ENCODE measurements at places on chromosomes 16 and 17.
A peak's percentile ranks its signal among the peaks of the same experiment; 100 is the strongest.

- DNase-seq: no peak
Observed at GRCh38 chr16:65213866-65214595, 92.2 kb upstream of the CDH11 start.

DNA sequence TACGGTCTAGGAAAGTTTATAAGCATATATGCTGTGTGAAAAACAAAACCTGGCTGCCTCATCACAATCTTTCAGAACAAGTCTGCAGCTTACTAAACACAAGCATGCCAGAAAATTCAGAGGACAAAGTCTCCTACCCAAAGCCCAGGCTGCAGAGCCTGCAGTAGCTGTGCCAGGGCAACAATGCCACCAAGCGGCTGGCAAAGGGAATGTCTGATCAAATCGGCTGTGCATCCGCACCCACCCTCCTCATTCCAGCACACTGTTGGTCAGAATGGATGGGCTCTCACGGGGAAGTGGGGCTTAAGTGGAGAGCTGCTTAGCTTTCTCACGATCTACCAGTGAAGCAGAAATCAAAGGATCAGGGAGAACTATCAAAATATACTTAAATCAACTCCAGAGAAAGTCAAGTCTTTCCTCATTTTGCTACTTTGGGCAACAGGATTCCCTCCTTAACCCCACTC, 73.5 kb downstream of the CYTH1 start:
- DNase-seq: peak; percentile 33

DNA sequence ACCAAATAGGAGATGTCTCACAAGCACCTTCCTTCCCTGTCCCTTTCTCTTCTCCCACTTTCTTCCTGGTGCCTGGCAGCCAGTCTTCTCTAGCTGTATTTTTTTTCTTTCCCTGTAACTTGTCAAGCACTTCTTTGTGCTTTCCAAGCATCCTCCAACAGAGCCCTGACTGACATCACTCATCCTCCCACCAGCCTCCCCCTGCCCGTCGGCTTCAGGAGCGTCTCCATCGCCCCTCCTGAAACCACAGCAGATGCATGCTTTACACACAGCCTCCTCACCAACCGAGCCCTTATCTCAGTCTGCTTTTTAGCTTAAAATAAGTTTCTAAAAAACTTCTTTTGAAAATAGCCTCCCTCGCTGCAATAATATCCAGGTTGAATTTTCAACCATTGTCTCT, 268.7 kb upstream of the CDH5 start:
- no peak for DNase-seq

DNA sequence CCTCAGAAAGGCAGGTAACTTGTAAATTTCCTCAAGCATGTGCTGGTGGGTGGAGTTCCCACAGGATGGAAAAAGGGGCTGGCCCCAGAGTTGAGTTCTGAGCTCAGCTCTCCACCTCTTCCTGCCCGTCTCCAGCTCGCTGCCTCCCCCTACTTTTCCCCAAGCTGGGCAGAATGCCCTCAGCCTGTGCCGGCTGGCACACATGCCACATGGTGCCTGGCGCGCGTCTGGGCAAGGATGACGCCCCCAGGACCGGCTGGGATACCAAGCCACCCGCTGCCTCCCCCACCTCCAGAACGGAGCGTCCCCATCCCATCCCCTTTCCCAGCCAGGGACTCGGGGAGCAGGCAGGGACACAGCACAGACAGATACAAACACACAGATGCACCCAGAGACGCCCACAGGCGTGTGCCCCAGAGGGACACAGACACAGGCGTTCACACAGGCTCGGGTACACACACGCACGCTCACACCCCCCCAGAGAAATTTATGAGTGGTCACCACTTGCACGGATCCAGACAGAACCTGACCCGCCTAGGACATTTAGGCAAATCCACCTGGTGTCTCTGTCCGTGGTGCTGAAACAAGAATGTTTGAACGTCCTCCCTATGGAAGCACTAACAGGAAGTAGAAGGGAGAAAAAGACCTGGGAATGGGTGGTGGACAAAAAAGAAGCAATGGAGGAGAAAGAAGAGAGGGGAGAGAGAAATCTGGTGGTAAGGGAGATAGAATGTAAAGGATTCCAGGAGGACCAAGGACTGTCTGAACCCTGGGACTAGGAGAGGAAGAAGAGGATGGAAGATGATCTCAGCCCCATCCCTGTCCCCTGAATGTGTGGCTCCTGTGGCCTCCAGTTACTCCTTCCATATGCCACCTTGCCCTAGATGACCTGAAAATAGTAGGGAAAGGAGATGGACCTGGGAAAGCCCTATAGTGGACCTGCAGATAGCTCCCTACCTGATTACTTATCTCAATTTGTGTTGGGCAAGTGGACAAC, 15.5 kb downstream of the NEUROD2 start:
- DNase-seq: no peak

GRCh38 chr16:1651974-1652312, 26.1 kb upstream of the JPT2 start:
- DNase-seq: no peak

GRCh38 chr17:75925103-75925502, 15.7 kb downstream of the FBF1 start:
- DNase-seq: no peak

DNA sequence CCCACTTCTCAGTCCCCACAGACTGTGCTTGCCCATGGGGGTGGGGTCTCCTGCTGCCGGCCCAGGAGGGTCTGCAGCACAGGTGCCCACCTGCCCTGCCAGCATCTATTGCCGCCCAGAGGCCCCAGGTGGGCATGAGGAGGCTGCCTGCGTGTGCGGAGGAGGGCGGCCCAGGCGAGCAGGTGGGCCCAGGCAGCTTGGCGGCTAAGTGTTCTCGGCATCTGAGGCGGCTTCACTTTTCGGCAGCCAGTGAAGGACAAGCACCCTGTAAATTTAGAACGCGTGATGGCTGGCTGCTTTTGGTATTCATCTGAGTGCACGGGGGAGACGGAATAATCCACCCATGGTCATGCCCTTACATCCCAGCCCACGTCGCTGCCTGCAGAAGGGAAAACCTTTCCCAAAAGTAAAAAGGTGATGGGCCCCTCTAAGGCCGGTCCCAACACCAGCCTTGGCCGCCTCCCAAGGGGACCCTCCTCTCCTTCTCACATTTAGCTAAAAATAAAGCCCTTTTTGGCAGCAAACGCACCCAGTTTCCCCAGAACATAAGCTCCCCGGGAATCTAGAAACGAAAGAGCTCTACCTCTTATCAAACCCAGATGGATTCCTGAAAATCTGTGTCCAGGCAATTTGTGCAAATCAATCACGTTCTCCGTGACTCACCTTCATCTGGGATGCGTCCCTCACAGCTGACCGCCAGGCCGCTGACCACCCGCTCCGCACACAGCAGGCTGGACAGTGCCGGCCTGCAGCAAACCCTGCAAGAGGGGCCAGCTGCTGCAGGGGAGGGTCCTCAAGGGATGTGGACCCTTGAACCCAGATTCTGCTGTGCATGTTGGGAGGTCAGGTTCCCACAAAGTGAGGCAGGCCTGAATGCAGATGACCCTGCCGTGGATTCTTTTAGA, 79.4 kb downstream of the RBFOX3 start:
- no peak for DNase-seq

DNA sequence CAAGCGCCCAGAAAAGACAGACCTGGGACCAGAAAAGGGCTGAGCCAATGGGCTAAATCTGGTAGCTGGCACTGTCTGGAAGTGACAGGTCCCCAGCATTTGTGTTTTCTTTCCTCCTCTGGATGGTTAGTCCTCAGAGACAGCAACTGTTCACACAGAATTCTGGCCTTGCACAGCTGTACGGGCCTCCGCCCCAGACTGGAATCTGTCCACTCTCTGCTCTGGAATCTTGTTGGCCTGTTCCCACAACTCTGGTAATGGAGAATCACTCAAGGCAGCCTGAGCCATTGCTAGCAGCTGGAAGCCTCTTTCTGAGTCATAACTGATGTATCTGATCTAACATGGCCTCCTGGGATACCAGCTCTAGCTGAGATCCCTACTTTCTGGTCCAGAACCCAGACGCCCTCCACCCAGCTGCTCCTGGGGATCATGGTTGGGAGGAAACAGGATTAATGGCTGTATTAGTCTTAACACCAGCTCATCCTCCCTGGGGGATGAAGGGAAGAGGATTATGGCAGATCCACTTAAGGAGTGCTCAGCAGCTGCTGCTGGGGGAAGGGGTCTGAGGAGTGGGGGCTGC, 9.1 kb downstream of the ZNF668 start:
- no peak for DNase-seq

GRCh38 chr16:78122774-78123315, 23.4 kb downstream of the WWOX start:
- DNase-seq: peak; percentile 58

- DNase-seq: no peak
Observed at GRCh38 chr17:77834170-77835115, 124.1 kb upstream of the TNRC6C start.

DNA sequence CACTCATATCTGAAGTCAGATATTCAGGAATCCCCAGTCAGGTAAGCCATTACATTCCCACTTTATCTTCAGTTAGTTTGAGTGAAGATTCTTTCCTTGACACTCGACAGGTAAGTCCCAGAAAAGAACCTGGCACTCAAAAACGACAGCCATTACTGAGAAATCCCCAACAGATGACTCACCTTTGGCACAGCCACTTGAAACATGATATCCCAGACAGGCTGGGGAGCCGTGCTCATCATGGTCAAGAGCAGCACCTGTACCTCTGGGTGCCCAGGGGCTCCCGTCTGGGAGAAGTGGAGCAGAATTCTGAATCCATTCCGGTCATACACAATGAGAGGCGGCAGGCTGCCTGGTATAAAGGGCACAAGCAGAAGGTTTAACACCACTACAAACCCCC, 16.8 kb upstream of the COG7 start:
- DNase-seq: no peak

DNA sequence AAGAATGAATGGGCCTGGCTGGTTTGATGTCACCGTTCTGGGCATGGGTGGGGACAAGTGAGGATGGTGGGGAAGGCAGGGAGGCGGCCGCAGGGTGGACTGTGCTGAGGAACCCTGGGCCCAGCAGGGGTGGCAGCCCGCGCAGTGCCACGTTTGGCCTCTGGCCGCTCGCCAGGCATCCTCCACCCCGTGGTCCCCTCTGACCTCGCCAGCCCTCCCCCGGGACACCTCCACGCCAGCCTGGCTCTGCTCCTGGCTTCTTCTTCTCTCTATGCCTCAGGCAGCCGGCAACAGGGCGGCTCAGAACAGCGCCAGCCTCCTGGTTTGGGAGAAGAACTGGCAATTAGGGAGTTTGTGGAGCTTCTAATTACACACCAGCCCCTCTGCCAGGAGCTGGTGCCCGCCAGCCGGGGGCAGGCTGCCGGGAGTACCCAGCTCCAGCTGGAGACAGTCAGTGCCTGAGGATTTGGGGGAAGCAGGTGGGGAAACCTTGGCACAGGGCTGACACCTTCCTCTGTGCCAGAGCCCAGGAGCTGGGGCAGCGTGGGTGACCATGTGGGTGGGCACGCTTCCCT, 6.5 kb upstream of the SERPINF1 start:
- DNase-seq: no peak

DNA sequence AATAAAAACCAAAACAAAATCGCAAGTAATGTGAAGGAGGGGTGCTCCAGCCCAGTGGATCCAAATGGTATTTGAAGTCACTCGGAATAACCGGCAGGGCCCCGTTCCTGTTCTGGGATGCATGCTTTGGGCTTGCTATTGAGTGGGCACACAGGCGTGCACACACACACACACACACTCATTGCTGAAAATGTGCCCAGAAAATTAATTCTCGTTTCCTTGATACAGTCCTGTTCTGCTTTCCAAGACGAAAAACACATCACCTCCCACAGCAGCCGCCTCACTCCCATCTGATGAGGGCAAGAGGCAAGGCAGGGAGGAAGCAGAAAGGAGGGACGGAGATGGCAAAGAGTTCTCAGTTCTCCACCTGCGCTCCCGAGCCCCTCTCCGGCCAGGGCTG, 62.2 kb upstream of the SDK2 start:
- no peak for DNase-seq

- no peak for DNase-seq
Observed at GRCh38 chr17:29165800-29166506, 14.2 kb downstream of the MYO18A start.

DNA sequence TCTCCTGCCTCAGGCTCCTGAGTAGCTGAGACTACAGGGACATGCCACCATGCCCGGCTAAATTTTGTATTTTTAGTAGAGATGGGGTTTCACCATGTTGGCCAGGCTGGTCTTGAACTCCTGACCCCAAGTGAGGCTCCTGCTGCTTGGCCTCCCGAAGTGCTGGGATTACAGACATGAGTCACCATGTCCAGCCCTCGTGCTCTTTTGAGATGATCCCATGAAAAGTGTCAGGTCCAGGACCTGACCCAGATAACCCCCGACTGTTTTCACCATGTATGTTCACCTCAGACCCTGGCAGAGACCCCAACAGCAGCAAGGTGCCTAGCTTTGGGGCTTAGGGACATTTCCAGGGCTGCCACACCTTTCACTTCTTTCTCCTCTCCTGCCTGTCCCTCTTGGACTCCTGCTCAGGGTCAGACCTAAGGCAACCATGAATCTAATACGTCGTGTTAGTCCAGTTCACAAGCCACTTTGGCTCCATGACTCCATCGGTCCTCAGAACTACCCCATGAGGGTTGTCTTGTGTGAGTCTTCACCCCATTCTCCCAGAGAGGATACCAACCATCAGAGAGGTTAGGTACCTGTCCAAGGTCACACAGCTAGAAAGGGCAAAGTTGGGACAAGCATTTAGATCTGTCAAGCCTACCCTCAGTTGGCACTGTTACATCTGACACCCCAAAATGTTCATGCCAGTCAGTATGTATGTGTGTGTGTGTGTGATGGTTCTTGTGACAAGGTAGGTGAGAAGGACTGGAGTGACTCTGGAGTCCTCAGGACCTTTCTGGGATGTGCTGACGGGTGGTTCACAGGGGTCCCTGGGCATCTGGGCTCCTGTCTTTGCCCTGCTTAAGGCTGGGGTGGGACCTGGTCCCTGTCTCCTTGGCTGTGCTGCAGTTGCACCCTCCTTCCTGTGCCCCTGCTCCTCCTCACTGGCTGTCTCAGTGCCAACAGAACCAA, 23.1 kb upstream of the MAP3K14 start:
- DNase-seq: no peak

GRCh38 chr16:2082171-2082982, 34.6 kb downstream of the TSC2 start:
- DNase-seq: no peak

- no peak for DNase-seq
Observed at GRCh38 chr16:28087140-28087660, 23.7 kb upstream of the GSG1L start.

Data from naive B cell (primary cell).